ENCODE measurements at places on chromosomes 3 and 15. TPM values are rescaled to one million over a fixed set of nuclear protein-coding genes. Genes with fewer than 3 reads are reported as not detected.

DNA sequence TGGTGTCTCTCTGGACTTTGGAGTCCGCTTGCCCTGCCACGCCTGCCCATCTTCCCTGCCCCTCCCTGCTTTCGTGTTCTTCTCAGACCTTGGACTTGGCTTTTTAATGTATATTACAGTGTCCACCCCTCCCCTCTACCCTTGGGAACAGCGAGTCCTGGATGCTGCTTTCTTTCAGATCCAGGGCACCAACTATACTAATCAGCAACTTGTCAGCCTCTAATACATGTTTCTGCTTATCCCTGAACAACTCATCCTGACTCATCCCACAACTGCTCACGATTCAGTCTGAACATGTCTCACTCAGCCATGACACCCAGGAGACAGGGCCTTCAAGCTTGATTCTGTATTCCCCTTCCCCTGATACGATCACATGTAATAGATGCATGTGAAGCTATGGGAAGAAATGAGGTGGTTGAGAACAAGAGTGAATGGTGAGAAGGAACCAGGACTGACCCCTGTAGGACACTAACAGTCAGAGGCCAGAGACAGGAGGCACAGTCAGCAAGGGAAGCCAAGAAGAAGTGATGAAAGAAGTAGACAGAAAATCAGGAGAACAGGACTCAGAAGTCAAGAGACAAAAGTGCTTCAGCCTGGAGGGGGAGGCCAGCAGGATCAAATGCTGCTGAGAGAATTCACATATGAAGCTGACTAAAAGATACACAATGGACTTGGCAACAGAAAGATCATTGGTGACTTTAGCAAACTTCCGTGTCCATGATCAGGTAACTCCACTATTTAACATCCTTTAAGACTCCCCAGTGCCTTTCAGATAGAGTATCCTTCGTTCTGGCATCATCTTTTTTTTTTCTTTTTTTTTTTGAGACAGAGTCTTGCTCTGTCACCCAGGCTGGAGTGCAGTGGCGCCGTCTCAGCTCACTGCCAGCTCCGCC, 35.4 kb downstream of the BCL2L10 start:
- no peaks in the 10 kb centered on the region for H3K27me3 ChIP-seq
- no peaks in the 10 kb centered on the region for H3K36me3 ChIP-seq
- H3K27ac ChIP-seq, result no peak overlapping the region
- H3K4me3 ChIP-seq, result no peak overlapping the region
- no peaks in the 10 kb centered on the region for H3K4me1 ChIP-seq

- H3K27ac ChIP-seq, result no peak overlapping the region
- DNase-seq, result peak; percentile 47
- no peaks in the 10 kb centered on the region for H3K27me3 ChIP-seq
- H3K4me3 ChIP-seq, result no peak overlapping the region
- no peaks in the 10 kb centered on the region for H3K36me3 ChIP-seq
Observed at GRCh38 chr3:102733791-102734563, 299.2 kb downstream of the ZPLD1 start.

DNA sequence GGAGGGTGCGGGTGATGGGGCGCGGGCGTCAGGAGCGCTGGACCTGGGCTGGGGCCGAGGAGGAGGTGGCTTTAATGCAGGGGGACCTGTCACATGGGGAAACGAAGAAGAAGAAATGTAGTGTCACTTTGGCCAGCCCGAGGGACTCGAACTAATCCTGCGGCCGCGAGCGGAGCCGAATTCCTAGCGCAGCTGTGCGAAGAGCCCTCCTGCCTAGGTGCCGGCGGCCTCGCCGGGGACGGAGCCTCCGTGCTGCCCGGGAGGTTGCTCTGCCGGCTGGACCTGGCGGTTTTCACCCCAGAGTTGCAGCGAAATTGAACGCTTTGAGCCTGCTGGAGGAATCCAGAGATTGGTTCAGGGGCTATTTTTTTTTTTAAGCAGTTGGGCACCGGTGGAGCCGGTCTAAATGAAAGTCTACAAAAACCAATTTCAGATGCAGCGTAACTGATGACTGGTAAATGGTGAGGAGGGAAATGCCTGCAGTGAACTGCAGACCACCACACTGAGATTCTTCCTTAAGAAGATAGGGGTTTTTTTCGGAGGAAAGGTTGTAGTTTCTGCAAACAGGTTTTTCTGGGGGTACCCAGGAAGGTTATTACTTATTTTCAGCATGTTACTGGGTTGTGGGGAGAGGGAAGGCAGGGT, 662 bp downstream of the TMEM108 start:
- DNase-seq, result peak; percentile 54
- no peaks in the 10 kb centered on the region for H3K36me3 ChIP-seq
- H3K4me1 ChIP-seq, result peaks cover 33% of the 10 kb centered on the region
- no peaks in the 10 kb centered on the region for H3K27me3 ChIP-seq
- peak overlapping the region; percentile 62 for H3K27ac ChIP-seq

DNA sequence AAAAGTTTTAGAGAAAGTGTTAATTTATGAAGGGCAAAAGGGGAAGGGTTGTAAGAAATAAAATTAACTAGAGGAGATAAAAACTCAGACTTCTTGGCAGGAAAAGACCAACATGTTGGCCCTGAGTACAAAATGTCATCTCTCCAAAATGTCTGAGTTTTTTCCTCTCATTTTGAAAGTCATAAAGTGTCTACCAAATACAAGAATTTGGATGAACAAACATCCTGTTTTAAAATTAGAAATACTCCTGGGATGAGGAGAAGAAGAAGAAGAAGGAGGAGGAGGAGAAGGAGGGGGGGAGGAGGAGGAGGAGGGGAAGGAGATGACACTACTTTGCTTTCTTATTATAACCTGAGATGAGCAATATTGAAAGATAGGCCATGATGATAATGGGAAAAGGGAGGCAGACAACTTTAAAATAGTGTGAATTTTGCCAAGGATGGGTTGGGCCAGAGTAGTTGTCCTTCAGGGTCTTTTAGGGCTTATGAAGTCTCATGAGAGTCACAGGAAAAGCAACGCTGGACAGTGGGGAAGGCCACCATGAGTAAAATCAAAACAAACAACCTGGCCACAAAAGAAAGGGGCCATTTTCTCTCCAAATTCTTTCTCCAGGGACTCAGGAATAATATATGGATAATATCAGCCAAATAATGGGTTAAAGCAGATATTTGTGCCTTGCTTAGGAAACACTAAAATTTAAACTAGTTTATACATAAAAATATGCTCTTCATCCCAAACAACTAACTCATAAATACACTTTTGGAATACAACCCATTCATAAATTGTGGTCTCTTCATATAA, 632.9 kb downstream of the EPHA3 start:
- DNase-seq, result no peak
- no peaks in the 10 kb centered on the region for H3K36me3 ChIP-seq
- H3K4me3 ChIP-seq, result no peak overlapping the region
- H3K27me3 ChIP-seq, result no peaks in the 10 kb centered on the region
- H3K4me1 ChIP-seq, result no peaks in the 10 kb centered on the region

GRCh38 chr15:85129881-85130280, 148.2 kb downstream of the PDE8A start:
- no peaks in the 10 kb centered on the region for H3K27me3 ChIP-seq
- DNase-seq, result no peak
- H3K27ac ChIP-seq, result no peak overlapping the region

GRCh38 chr3:141499965-141500364, 13.1 kb downstream of the RASA2 start:
- DNase-seq, result no peak
- no peak overlapping the region for H3K27ac ChIP-seq
- peaks cover 18% of the 10 kb centered on the region for H3K4me1 ChIP-seq
- no peak overlapping the region for H3K4me3 ChIP-seq
- no peaks in the 10 kb centered on the region for H3K27me3 ChIP-seq

DNA sequence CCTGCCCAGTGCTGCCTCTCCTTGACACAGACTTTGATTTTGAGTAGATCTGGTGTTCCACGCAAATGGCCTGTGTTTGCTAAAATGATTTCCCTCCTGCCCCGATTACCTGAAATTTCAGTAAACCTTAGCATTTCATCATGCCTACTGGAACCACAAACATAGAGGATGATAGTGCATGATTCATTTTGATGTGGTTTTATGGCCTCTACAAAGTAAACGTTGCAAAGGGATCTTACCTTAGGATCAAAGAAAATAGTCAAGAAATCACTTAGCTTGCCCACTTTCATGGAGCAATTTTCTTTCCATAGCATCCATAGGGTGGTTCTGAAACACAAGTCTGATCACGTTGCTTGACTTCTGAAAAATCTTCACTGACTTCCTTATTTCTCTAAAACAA, 524.6 kb upstream of the ATP11B start:
- H3K36me3 ChIP-seq, result no peaks in the 10 kb centered on the region
- no peak for DNase-seq
- H3K4me3 ChIP-seq, result no peak overlapping the region
- no peak overlapping the region for H3K27ac ChIP-seq

DNA sequence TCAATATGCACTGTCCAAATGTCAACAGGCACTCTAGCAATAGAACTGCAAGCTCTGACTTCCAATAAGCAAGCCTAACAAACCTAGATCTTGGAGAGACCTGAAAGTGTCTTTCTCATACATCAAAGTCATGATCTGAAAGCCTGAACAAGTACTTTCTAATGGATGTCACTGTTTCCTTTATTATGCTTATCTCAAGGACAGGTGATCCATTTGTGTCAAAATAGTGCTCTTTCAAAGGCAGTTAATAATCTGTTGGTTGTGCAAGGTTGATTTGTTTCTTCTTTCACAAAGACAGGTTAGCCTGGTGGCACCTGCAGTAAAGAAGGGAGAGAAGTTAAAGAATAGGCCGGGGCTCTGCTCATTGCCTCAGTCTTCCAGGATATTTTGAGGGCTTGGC, 146.8 kb downstream of the EPHB1 start:
- H3K4me3 ChIP-seq, result no peak overlapping the region
- no peaks in the 10 kb centered on the region for H3K27me3 ChIP-seq
- H3K27ac ChIP-seq, result no peak overlapping the region
- DNase-seq, result no peak
- H3K4me1 ChIP-seq, result no peaks in the 10 kb centered on the region

- H3K27me3 ChIP-seq, result no peaks in the 10 kb centered on the region
- no peak overlapping the region for H3K4me3 ChIP-seq
- no peak overlapping the region for H3K27ac ChIP-seq
- no peaks in the 10 kb centered on the region for H3K36me3 ChIP-seq
- peaks cover 5% of the 10 kb centered on the region for H3K4me1 ChIP-seq
Observed at GRCh38 chr3:149990423-149990948, 19.8 kb upstream of the PFN2 start.

GRCh38 chr3:169161011-169161410, 502.5 kb downstream of the MECOM start:
- H3K4me1 ChIP-seq, result no peaks in the 10 kb centered on the region
- no peak overlapping the region for H3K27ac ChIP-seq
- DNase-seq, result no peak
- no peaks in the 10 kb centered on the region for H3K27me3 ChIP-seq

Gene PLA2G4F
- 10.9 TPM for total RNA-seq

Gene SGO1
- 0.98 TPM for total RNA-seq

Gene GOLGA6B
- not detected for total RNA-seq

Gene UBA7
- total RNA-seq, result 79.4 TPM

Gene ETV5
- total RNA-seq, result 53.9 TPM

Gene TICRR
- 1.7 TPM for total RNA-seq

Gene CLASP2
- total RNA-seq, result 60.1 TPM

Gene NTRK3
- 11.0 TPM for total RNA-seq

Gene SERINC4
- total RNA-seq, result 0.18 TPM
